Stimulated activated CD4-positive, alpha-beta T cell treated with anti-CD3 and anti-CD28 coated beads, Interleukin-2, amount 100 ng/mL, for 24 hours (primary cell): ENCODE measurements at places on chromosomes 4 and X.
A peak's percentile ranks its signal among the peaks of the same experiment; 100 is the strongest.

DNA sequence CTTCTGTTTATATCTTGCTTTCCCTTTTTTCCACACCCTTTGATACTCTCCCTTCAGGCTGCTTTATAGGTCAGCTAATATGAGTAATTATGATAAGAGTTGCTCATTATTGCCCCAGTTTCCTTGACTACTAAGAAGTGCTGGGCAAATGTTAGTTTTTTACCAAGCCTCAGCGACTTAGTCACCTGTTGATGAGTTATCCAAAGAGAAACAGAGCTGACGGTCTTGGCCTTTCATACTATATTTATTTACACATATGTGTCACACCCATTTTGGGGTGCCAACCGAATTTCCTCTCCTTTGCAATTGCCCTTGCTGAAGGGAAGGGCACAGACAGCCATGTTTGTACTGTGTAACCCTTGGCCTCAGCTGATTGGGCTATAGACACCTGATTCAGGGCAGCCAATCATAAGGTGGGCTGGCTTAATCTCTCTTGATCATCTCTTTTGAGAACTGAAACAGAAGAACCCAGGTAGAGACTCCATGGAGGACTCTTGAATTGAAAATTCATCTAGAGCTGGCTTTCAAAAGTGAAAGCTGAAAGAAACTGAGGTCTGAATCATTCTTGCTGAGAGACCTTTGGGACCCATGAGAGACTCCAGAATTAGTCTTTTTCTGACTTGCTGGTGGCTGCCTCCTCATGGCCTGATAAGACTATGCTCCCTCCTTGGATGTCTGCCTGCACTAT lies 111.7 kb upstream of the RPS6KA3 start:
- DNase-seq: peak; percentile 16

DNA sequence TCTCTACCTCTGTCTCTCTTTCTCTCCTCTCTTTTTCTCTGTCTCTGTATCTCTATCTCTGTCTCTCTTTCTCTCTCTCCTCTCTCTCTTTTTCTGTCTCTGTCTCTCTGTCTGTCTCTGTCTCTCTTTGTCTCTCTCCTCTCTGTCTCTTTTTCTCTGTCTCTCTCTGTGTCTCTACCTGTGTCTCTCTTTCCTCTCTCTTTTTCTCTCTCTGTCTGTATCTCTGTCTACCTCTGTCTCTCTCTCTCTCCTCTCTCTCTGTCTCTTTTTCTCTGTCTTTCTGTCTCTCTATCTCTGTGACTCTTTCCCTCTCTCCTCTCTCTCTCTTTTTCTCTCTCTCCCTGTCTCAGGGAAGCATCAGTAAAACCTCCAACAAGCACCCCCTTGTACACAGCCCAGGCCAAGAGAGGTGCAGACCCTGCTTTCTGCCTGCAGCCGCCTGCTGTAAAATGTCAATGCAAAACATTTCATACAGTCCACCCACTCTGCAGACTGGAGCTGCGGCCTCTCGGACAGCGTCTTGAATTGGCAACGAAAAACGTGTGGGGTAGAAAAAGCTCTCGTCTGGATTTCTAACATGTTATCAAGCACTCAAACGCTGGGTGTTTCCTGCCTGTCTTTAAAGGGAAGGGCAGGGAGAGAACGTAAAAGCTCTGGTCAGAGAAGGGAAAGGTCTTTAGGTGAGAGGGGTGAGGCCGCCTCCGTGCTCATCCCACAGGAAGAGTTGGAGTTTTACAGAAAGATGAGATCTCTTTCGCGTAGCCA lies 3.7 kb upstream of the SHOX start:
- no peak for DNase-seq

- no peak for DNase-seq
These were observed 9.8 kb downstream of the BGN start for GRCh38 chrX:153504445-153505016.

DNA sequence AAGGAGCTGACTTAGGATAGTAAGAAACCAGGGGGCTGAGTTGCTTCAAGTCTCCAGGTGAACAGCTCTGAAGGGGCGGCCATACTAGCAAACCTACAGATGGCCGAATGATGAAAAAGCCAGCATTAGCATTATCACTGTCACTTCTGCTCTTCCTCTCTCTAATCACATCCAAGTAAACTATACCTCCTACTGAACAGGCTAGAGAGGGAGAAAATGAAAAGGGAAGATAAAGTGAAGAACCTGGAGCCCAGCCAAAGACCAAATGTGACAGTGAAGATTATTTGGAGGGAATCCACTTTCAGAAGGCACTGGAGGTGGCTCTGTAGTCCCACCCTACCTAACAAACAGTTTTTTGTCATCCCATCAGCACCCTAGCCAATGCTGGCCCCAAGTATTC lies 50.4 kb upstream of the PRPS1 start:
- DNase-seq: no peak

DNA sequence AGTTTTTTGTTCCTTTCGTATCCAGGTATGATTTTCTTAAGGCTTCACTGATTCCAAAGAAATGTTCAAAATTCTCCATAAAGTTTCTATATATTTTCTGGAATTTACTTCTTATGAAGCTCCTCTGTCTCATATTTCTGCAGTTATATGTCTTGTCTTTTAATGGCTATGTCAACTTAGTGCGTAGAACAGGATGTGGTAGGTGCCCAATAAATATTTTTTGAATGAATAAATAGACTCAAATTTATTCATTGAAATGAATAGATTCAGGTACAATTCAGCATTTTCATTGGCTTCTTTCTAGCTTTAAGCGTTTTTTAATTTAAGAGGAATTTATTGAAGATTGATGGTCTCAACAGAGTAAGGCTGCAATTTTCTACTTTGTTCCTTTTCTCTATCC lies 231.9 kb upstream of the BOD1L1 start:
- no peak for DNase-seq

- no peak for DNase-seq
These were observed 82.2 kb downstream of the KLF8 start for GRCh38 chrX:56314334-56314733.

DNA sequence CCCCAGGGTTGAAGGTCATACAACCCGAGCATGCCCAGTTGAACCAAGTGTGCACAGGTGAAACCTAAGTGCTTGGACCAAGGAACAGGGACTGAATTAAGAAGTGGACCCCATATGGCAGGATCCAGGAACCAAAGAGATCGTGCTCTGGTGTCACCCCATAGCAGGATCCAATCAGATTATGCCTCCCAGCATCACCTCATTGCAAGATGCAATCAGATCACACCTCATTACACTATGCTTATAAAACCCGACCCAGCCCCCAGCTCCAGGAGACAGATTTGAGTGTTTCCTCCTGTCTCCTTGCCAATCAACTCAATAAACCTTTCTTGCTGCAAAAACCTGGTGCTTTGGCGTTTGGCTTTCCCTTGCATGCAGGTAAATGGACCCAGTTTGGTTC lies 37.6 kb downstream of the EFHC2 start:
- DNase-seq: no peak

GRCh38 chrX:11786862-11787261 lies 28.8 kb downstream of the MSL3 start:
- DNase-seq: no peak

DNA sequence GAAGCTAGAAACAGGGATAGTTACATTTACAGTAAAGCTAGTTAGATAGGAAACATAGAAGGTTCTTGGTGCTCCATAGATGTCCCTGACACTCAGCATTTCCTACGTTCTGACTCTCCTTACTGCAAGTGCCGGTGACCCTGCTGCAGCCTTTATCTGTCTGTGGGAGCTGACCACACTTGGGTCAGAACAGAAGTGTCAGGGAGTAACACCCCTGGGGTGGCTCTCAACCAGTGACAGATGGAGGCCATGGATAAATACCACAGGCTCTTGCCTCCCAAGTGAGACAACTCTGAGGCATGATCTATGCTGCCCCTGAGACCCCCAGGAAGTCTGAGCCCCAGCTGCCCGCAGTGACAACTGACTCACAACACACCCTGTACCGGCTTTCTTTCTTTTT lies 69.8 kb downstream of the ANXA3 start:
- no peak for DNase-seq

DNA sequence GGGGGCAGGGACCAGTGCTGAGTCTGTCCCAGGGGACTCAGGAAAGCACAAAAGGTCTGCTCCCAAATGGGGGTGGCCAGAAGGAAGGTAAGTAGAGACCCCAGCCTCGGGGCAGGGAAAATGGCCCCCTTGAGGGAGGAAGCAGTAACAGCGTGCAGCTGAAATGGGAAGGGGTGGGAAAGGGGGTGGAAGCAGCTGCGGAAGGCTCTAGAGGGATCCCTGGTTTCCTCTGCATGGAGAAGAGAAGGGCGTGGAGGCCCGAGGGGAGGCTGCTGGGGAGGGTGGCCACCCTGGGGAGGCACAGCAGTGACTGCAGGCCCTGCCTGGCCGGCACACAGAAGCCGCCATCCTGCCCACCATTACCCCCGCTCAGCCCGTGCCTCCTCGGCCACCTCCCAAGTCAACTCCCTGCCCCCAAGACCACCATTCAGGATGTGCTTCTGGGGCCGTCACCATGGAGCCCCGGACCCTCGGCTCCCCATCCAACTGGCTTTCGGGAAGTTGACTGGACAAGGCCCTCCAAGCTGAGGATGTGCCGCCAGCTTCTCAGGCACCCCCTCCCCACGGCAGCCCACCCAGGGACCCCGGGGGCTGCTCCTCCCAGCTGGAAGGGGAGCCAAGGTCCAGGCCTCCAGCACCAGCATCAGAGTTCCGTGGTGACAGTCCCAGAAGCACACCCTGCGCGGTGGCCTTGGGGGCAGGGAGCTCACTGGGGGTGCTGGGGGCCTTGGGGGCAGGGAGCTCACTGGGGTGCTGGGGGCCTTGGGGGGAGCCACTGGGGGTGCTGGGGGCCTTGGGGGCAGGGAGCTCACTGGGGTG lies 23.6 kb downstream of the CFAP99 start:
- DNase-seq: no peak

DNA sequence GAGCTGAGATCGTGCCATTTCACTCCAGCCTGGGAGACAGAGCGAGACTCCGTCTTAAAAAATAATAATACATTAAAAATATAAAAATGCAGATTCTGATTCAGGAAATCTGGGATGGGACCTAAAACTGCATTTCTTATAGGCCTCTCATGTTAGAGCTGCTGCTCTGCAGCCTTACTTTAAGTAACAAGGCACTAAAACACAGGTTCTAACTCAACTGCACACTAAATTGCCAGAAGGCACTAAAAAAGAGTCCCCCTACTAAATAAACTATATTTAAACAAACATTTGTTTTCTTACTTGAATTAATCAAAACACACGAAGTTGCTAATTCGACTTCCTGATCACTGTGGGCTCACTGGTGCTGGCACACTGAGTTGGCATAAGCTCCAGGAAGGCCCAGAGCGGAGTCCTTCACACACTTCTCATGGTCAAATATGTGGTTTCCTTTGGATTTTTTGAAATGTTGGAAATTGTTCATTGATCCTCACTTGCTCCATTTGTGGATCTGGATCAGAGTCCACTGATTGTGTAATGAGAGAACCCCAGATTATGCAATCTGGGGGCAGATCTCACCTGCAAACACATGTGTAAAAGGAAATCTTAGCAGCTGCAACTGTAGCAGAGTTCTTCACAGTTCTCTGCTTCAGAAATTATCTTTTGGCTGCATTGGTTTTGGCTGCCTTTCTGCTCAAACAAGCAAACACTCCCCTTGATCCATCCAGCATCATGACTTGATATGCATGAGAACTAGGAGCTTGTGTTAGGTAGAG lies 59.3 kb downstream of the AFF1 start:
- no peak for DNase-seq

DNA sequence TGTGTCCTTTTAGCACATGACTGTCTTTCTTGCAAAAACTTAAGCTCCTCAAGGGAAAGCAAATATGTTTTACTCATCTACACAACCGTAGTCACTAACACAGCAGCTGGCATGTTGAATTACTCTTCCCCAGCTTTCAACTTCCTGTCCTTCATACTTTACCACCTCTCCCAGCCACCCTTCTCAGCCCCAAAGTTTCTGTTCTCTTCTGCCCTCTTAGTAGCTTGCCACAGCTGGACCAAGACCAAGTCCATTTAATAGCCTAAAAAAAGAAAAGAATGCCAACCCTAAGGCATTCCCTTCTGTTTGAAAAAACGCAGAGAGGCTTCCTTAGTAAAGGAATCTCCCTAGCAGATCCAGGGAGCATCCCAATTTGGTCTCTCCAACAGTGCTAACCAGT lies 36.8 kb downstream of the SRPX2 start:
- DNase-seq: no peak

DNA sequence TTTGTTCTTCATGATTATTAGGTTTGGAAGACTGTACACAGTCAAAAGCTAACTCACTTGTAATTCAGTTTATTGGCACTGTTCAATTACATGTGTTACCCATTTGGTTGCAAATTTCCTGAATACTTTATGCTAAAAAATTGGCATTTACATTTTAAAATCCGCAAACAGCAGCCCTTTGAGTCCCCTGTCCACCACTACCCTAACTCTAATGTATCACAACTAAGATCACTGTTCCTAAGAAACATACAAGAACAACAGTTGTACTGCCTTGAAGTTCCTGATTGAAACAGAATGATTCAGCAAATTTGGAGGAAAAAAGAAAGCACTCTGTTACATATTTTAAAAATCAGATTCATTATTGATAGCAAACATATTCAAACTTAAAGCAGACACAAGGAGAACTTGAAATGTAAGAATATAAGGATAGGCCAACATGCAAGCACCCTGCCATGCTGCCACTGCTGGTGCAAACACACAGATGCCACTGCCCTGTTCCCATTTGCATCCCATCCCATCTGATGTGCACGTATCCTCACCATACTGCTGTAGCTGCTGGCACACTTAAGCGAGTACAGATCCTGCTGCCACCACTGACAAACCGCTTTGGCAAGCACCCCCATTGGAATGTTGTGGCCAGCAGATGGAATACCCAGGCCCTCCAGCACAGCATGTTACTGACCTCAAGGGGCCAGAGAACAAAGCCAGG lies 343.4 kb downstream of the PPP1R2C start:
- no peak for DNase-seq

- peak; percentile 19 for DNase-seq
These were observed 53.8 kb downstream of the APLN start for GRCh38 chrX:129600981-129601424.

GRCh38 chrX:150694738-150695410 lies 1.7 kb downstream of the MTMR1 start:
- DNase-seq: peak; percentile 35

- no peak for DNase-seq
These were observed 42.5 kb upstream of the MAP9 start for GRCh38 chr4:155419266-155419665.

GRCh38 chr4:119493886-119494285 lies 134.7 kb downstream of the PDE5A start:
- no peak for DNase-seq

DNA sequence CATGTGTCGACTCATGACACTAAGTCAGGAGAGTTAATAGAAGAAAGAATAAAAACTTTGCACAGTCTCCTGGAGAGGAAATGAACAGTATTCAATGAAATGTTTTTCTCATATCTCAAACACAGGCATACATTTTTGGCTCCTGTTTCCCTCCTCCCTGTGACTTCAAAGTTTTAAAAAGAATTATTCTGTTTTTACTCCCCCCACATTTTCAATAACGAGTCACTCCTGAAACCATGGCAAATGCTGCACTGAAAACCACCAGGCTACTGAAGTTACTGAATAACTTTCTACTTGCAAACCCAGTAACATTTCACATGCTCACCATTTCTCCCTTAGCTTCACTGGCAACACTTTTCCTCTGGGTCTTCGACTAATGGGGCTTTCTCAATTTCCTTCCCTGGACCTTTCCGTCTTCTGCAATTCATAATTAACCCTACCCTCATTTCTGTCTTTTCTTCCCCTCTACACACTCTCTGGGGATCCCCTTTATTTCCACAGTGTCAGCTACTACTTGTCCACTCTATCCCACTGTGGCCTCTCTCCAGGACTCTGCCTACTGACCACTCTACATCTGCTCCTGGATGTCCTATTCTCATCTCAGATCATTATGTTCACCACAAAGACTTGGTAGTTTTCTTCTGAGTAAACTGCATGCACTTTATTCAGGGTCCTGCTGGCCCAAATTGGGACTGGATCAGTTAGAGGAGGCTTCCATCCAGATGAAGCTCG lies 225.8 kb upstream of the ETNPPL start:
- DNase-seq: no peak
